Non-pigmented ciliary epithelial cell (primary cell): ENCODE measurements at places on chromosomes 1 and 21.

- DNase-seq: no peak
Measured at GRCh38 chr21:19228226-19228625, 824.6 kb upstream of the TMPRSS15 start.

GRCh38 chr1:157199421-157199755 lies 61.2 kb upstream of the ETV3 start:
- no peak for DNase-seq

DNA sequence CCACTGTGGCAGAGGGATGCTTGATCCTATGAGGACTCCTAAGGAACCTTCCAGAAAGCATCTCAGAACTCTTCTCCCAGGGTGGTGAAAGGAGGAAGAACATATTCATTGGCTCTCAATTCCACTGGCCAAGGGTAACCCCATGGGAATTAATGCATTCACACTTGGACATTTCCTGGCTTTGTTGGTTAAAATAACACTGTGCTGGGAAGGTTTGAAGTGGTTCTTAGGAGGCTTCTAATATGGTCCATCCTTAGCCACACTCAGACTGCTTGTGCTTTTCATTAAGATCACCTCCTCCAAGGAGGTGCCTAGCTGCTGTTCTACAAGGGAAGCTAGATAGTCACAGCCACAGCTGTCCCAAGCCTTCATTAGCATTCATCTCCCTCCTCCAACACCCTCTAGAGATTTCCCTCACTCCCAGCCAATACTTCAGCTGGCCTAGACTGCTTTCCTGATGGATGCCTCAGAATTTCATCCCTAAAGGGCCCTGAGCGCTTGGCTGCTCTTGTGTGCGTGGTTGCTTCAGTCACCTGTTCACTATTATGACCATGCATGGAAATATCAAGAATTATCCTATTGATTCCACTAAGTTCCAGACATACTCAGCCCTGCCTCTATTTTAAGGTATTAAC lies 544.4 kb downstream of the PLPP3 start:
- DNase-seq: no peak

GRCh38 chr1:180886338-180886737 lies 26.4 kb upstream of the KIAA1614 start:
- no peak for DNase-seq

GRCh38 chr1:156026588-156026987 lies 5.8 kb upstream of the SSR2 start:
- no peak for DNase-seq

- DNase-seq: no peak
Measured at GRCh38 chr1:11804666-11805421, 920 bp downstream of the MTHFR start.

- peak; percentile 34 for DNase-seq
Measured at GRCh38 chr1:232635778-232636356, 5.9 kb upstream of the SIPA1L2 start.

DNA sequence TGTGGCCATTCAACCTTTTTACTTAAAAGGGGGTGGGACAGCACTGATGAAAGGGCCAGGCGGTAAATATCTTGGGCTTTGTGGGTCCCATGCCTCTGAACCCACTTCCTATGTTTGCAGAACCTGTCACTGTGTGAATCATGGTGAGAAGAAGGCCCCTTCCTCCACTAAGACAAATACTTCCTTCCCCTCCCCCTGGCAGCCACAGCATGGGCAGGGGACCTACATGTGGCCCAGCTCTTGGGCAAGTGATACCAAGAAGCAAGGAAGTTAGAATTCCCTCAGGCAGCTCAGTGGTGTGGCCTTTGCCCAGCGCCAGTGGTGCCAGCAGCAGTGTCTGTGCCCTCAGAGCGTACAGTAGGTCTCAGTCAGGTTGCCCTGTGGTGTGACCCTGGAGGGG lies 168.6 kb downstream of the TRIM33 start:
- DNase-seq: no peak

GRCh38 chr1:40532062-40532389 lies 589 bp downstream of the ZNF684 start:
- no peak for DNase-seq

DNA sequence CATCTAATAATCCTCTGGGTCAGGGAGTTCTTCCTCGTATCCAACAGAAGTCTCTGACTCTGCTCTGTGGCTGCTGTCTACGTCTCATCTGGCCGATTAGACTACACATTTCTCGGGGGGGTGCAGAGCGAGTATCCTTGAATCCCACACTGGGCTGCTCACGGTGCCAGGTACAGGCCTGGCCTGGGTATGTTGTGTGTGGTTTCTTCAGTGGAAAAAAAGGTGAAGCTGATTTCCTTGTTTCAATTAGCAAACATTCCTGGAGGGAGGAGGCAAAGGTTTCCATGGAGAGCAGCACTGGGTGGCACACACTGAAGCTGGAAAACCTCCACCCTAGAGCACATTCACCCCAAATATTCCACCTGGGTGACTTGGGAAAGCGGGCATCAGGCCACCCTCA lies 2.0 kb upstream of the RAB7B start:
- no peak for DNase-seq

DNA sequence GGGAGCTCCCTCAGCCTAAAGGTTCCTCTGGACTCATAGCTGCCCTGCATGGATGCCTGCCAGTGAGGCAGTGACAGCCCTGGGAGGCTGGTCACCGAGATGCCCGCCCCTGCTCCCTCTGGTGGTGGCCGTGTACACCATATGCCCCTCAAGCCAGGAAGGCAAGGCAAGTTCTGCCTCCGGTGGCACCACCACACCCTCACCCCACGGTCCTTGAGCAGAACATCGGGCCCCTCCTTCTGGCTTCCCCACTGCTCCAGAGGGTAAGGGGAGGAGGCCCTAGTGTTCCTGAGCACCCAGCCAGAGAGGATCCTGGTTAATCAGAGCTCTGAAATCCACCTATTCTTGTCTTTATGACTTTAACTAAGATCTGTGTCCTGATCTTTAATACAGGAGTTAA lies 1.5 kb upstream of the S100A14 start:
- no peak for DNase-seq

GRCh38 chr1:29325675-29326074 lies 89.4 kb downstream of the PTPRU start:
- no peak for DNase-seq

DNA sequence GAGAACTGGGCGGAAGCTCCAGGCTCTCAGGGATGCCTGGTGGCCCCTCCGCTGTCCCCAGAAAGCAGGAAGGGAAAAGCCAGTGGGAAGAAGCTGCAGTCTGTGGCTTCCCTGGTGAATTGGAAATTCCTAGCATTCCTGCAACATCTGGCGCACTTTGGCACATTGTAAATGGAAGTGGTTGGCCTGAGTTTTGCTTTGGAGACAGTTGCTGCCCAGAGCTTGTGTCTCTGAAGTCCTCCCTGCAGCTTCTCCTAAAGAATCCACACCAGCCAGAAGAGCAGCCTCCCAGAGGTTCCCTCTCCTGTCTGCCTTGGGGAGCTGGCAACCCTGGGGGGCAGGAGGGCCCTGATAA lies 48.2 kb downstream of the ARHGEF10L start:
- no peak for DNase-seq

- no peak for DNase-seq
Measured at GRCh38 chr1:240652549-240652948, 40.6 kb upstream of the GREM2 start.

DNA sequence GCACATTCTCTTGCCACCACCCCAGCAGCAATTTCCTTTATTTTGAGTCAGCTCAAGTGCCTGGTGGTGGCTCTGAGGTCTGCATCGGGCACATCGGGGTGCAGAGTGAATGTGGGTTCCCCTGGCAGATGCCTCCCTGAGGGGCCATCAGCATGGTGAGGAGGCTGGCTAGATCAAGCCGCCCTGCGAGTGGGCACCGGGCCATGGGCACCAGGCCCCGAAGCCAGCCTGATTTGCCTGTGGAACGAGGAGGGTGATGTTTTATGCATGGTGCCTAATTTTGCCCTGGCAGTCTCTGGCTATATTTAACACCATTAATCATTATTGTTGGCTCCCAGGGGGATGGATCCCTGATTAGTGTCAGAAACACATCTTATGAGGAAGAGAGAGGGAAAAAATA lies 36.3 kb downstream of the ACTL8 start:
- no peak for DNase-seq

GRCh38 chr21:38439426-38439825 lies 58.9 kb downstream of the ERG start:
- no peak for DNase-seq

GRCh38 chr1:202107321-202107761 lies 15.4 kb upstream of the GPR37L1 start:
- DNase-seq: no peak
